AG04449 (cell line): ENCODE measurements at places on chromosomes 16 and 17.

GRCh38 chr17:17787568-17787967 lies 49.2 kb downstream of the SREBF1 start:
- no peak for DNase-seq

DNA sequence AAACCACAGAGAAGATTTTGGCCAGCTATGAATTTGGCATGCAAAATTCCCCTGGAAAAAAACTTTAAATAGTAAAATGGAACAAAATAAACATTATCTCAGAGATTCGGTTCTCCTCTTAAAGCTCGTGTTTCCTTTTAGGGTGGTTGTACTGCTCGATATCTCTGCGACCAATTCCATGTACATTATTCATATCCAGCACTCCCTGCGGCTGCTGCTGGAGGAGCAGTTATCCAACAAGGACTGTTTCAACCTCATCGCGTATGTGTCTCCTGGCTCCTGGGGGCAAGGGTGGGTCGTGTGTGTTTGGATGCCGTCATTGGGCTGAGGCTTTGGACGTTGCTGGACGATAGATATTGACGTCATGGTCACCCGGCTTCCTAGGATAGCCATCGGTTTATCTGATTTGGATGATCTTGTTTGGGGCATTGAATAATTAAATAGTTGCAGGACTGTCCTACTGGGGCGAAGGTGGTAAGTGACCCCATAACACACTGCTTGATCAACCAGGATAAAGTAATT lies 33.8 kb downstream of the VWA3A start:
- no peak for DNase-seq

GRCh38 chr16:23673971-23674614 lies 4.6 kb upstream of the PLK1 start:
- DNase-seq: no peak

DNA sequence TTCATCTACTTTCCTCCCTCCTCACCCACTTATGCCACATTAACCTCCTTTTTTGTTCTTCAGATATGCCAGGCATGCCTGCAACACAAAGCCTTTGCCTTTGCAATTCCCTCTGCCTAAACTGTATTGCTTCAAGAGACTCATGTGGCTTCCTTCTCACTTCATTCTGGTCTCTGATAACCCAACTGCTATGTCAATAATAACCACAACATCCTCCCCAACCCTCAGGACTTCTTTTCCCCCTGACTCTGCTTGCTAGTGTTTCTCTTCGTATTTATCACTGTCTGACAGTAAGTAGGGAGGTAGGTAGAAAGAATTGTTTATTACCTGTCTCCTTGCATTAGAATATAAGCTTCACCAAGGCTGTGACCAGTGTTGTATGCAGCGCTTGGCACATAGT lies 22.4 kb downstream of the RBL2 start:
- no peak for DNase-seq

DNA sequence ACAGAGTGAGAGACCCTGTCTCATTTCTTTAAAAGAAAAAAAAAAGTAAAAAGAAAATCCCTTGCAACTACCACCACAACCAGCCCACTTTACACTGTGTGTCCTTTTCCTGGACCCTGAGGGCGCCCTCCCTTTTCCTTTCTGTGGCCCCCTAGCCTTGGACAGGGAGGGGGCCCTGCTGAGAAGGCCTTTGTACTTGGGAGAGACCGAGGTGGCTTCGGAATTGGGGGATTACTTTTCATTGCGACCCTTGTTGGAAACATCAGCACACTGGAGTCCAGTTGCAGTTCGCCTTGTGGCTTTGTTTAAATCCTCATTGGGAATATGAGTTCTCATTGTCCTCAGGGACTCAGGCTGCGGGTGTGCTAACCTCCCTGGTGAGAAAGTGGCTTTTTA lies 9.4 kb upstream of the DNASE1 start:
- DNase-seq: no peak

GRCh38 chr16:24070851-24071250 lies 185.3 kb upstream of the CACNG3 start:
- no peak for DNase-seq

DNA sequence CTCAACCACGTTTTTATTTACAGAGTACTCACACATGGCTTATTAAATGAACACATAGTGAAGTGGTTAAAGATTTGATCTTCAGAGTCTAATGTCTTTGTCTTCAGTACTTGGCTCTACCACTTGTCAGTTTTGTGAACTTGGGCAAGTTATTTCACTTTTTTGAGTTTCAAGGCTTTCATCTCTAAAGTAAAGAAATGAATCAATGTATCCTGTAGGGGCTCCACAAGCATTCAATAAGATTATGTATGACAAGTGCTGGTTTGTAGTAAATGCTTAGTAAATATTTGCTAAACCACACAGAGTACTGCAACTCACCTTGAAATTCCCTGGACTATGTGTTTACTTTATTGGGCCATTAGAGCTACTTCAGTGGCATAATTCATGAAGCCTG lies 446.0 kb upstream of the GOT2 start:
- DNase-seq: no peak

- no peak for DNase-seq
Measured at GRCh38 chr16:67718668-67719047, 458 bp downstream of the GFOD2 start.

DNA sequence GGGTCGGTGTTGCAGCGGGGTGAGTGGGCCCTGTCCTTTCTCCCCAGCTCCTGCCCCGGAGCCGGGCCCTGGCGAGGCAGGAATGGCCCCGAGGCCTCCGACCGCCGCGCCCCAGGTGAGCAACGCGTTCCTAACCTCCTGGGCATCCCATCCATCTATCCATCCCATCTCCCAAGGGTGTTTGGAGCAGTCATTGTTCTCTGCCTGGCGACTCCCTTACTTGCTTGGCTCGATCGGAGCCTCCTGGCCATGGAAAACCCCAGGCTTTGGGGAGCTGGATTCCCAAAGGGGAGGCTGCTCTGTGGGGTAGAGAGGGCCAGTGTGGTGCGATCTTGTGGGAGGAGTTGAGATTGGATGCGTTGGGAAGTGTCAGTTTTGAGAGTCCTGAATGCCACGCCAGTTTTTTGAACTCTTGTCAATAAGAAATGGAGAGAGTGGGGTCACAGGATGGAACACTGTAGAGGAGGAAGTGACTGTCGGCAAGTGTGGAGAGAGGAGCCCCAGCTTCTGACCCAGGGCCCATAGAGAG lies 684 bp downstream of the ZFP90 start:
- DNase-seq: no peak

DNA sequence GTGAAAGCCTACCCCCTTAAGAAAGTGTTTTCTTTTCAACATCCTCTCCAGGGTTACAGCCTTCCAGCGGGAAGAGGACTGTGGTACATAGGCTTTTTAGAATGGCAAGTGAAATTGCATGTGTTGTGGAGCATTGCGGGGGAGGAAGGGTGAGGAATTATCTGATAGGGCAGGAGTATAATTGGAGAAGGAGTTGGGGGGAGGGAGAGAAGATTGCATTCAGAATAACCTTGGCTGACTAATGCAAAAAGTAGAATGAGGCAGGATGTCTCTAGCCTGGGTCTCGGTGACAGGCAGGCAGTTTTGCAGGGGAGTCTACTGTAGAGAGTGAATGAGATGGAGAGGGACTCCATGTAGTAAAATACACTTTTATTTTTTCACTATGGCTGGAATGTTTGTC lies 2.4 kb upstream of the CDH8 start:
- DNase-seq: no peak

DNA sequence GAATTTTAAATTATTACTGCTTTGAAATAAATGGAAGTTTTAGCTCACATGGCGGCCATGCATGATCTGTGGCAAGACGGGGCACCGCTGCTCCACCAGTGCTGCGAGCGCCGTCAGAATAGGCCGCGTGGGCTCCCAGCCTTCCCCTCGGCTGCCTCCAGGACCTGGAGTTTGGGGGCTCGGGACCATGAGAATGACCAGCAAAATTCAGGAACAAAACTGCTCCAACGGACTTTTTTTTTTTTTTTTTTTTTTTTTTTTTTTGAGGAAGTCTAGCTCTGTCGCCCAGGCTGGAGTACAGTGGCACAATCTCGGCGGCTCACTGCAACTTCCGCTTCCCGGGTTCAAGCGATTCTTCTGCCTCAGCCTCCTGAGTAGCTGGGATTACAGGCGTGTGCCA lies 38.3 kb upstream of the AKAP1 start:
- no peak for DNase-seq

DNA sequence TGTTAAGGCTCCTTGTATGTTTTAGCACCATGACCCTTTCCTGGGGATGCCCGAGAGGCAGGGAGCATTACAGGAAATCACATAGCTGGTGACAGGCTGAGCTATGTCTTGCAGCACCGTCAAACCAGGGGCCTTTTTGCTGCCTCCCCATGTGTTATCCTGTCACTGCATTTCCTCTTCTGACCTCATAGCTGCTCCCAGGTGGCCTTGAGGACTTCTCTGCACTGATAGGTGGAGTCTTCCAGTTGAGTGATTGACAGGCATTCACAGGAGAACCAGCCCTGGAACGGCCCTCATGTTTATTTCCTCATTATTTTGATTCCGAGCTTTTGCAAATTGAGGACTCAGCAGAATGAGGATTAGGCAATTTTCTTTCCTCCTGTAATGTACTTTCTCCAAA lies 349.6 kb downstream of the HAPSTR1 start:
- DNase-seq: no peak

DNA sequence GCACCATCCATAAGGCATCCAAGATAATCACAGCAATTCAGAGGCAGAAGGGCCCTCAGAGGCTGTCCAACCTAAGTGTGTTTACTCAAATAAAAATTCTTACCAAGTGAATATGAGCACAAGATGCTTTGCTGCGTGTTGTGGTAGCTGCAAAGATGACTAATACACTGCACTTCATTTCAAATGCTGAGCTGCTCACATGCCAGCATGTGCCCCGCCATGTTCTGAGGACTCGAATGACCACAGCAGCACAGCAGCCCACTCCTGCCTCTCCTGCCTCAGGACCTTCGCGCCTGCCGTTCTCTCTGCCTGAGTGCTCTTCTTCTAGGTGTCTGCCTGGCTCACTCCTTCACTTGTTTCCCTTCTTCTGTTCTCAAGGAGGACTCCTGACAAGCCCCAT lies 19.0 kb downstream of the PIK3R5 start:
- DNase-seq: no peak

- DNase-seq: no peak
Measured at GRCh38 chr16:77434530-77435271, at the start of gene ADAMTS18. Gene ADAMTS18 (minus strand): TSS chr16:77435034. CDS start chr16:77434695, 339 bp downstream.

- DNase-seq: peak; percentile 57
Measured at GRCh38 chr16:12092544-12092921, 116.0 kb downstream of the SNX29 start.

GRCh38 chr17:57823469-57824401 lies 26.1 kb downstream of the MRPS23 start:
- DNase-seq: no peak

DNA sequence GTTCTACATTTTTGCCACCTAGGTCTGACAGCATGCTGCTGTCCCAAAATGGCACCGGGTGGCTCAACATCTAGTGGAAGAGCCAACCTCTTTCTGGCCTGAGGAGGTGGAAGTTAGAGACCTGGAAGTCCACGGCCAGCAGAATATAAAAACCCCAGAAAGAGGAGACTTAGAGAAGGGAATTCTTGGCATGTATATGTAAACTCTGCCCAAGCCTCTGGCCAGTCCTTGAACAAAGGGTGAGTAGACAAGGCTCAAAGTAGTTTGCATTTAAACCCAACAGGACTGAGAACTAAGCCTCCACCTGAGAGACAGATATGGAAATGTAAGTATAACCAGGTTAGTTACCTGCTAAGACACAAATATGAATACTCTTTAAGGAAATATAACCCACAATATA lies 210.3 kb downstream of the GRIN2A start:
- no peak for DNase-seq

DNA sequence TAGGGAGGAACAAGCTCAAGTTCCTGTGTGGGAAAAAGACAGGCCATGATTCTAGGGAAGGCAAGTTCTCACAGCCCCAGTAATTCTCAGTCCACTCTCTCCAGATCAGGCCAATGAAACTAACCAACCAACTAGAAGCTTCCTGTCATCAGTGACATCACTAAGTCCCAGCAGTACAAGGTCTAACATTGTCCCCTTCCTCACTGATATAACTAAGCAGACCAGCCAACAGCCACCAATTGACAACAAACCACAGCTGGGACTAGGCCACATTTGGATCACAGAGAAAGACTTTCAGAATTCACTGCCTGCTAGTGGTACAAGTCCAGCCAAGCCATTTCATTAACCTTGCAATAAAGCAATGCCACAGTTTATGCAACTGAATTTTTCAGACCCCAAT lies 94.0 kb downstream of the CACNG1 start:
- no peak for DNase-seq

DNA sequence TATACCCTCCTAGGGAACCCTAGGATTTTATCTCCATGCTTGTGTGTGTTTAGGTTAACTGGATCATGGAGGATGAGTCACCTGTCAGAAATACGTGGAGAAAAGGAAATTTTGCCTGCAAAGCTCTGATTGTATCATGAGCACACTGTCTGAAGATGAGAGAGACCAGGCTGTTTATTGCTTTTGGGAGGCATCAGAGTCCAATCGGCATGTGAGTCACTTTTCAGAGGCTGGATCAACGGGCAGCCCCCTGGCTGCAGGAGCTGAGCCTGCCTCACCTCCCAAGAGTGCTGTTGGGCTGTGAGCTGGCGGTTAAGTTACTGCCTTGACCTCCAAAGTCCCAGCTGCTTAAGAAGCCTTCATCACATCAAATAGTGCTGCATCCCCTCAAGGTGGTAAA lies 41.5 kb upstream of the MED9 start:
- peak; percentile 65 for DNase-seq

DNA sequence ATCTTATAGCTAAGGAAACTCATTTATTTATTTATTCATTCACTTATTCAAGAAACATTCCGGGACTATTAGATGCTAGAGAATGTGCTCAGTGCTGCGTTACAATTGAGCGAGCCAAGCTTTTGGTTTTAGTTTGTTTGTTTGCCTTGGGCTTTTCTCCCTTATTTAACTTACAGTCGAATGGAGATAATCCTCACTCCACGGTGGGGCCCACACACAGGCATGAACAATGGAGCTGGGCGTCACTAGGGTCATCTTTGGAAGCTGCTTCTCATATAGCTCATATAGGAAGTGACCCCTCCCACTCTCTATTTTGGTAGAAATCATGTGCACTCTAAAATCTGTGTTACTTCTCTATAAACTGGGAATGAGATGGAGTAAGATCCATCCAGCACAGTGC lies 210.0 kb downstream of the TMEM114 start:
- no peak for DNase-seq

GRCh38 chr17:40448639-40449261 lies 5.5 kb downstream of the IGFBP4 start:
- DNase-seq: no peak

DNA sequence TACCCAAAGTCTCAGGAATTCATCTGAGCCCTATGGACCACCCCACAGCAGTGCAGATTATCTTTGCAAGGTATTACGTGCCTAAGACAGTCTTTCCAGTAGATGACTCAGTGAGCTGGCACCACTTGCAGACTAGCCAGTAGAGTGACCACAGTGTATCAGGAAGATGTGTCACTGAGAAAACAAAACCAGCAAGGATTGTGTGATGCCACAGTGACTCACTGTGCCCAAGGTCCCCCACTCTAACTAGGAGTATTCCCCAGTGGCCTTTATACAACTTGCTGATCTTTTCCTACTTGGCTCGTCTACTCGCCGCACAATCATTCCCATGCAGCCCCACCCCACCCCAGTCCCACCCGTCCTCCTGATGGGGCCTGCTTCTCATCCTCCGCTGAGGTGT lies 26.8 kb upstream of the PRKCA start:
- DNase-seq: peak; percentile 90

- no peak for DNase-seq
Measured at GRCh38 chr16:57146735-57147134, 39.1 kb downstream of the PSME3IP1 start.

- DNase-seq: no peak
Measured at GRCh38 chr17:3157218-3157617, 29.9 kb upstream of the OR1G1 start.

GRCh38 chr16:11966173-11966572 lies 1.2 kb downstream of the TNFRSF17 start:
- no peak for DNase-seq
